ENCODE measurements at places on chromosomes 11 and 22.

DNA sequence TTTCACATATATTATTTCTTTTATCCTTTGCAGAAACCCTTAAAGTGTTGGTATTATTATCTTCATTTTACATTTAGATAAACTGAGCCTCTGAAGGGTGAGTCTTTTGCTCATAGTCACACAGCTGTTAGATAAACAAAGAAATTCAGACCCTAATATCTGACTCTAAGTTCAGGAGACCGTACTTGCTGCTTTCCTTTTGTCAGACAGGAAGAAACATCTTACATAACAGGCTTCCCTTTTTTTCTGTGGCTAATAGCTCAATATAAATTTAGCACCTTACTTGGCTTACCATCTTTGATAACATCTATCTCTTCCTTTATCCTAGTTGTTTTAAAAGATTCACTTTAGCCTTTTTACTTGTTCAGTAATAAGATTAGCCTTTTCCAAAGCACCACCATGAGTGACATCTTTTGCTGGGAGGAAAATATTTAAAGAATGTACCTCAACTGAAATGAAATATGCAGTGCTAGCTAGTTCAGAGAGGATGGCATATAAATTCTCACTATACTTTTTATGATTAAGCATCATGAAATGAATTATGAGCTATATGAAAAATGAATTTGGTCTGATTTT lies 128.6 kb downstream of the WNT11 start:
- DNase-seq = no peak

DNA sequence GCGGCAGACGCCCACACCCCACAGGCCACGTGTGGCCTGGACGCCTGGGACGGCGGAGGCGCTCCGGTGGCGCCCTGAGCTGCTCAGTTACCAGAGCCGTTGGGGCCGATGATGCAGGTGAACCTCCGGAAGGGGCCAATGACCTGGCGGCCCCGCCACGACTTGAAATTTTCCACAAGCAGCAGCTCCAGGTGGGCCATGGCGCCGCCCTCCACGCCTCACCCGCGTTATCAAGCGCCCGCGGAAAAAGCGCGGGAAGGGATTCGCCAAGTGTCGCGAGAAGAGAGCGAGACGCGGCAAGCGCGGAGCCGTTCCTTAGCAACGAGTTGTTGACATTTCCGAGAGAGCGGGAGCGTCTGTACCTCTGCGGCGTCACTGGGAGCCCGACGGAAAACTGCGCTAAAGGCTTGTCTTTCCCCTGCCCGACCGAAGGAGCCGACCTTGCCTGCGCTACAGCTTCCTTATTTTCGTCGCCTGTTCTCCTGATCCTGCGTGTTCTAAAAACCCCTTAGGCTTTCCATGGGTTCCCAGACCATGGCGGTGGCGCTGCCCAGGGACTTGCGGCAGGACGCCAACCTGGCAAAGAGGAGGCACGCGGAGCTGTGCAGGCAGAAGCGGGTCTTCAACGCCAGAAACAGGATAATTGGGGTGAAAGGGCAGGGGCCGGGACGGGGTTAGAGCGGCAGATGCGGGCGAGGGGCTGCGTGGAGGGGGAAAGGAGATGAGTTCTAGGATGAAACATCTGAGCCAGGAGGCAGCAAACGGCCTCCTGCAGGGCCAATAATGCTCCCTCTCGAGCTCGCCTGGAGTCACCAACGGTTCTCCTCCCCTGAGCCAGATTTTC lies at the start of the genes RIBC2 and SMC1B:
TSS of gene RIBC2 (plus strand) at position 326 of the 844 bp plus-strand sequence. CDS start at position 520, 194 bp downstream.
TSS of gene SMC1B (minus strand) at position 232 of the 844 bp plus-strand sequence. CDS start at position 200, 32 bp downstream.
- DNase-seq = peak; percentile 91

DNA sequence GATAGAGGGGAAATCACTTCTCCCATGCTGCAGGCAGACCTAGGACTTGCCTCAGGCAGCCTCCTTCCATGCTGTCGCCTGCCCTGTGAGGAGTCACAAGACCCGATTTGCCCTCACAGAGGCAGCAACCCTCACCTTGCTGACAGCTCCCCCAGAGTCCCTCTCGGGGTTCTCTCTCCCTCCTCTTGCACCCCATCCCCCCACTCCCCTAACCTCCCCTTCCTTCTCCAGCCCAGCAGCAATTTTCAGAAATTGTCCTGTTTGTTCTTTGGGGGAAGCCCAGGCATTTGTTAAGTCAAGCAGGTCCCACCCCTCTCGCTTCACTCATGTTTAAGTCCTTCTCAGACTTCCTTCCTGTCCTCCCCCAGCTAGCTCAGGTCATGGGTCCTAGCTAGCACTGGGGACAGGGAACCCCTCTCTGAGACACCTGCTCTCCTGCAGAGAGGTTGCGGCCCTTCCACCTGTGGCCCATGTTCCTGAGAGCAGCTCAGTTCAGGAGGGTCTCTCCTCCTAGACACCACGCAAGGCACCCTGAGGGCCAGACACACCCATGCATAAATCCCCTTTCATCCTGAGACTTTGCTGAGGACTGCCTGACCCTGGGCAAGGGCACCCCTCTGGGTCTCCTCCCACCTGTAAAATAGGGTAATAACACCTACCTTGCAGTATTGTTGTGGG lies 6.3 kb upstream of the FXYD2 start:
- no peak for DNase-seq

GRCh38 chr11:33970984-33971466 lies 79.1 kb upstream of the LMO2 start:
- DNase-seq = no peak

DNA sequence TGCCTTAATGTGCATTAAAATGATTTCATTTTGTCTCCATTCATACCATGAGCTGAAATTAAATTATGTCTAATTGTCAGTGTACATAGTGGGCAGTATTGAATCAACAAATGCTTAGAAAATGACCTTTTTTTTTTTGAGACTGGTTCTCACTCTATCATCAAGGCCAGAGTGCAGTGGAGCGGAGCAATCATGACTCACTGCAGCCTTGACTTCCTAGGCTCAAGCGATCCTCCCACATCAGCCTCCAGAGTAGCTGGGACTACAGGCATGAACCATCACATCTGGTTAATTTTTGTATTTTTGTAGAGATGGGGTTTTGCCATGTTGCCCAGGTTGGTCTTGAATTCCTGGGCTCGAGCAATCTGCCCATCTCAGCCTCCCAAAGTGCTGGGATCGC lies 117.0 kb upstream of the BLID start:
- no peak for DNase-seq

GRCh38 chr11:69008737-69009440 lies 4.2 kb downstream of the MRGPRF start:
- DNase-seq = no peak

DNA sequence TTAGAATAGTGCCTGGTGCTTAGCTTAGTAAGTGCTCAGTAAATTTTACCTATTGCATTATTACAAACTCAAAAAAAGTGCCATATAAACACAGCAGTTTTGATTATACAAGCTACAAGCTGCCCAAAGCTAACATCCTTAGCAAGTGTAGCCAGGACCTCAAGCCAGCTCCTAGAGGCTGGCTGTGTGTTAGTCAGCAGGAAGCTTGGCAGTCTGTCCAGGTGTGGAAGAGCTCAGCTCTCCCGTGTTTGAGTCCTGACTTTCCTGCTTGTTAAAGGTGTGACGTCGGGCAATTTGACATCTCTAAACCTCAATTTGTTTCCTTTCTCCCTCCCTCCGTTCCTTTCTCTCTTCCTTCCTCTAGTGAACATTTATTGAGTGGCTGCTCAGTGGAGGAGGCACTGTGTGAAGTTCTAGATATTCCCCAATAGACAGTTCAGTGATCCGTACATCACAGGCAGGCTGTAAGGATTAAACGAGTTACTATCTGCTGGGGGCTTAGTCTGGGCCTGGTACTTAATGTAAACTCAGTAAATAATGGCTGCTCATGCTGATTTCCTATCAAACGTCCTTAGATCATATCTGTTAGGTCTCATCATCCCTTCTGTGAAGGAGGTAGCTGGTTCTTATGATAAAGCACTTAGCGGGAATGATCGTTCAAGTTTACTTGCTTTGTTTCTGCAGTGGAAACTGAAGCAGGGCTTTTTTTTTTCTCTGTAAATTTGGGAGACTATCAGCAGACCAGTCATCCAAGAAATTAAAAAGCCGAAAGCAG lies 68.7 kb downstream of the PRR5L start:
- DNase-seq = no peak

DNA sequence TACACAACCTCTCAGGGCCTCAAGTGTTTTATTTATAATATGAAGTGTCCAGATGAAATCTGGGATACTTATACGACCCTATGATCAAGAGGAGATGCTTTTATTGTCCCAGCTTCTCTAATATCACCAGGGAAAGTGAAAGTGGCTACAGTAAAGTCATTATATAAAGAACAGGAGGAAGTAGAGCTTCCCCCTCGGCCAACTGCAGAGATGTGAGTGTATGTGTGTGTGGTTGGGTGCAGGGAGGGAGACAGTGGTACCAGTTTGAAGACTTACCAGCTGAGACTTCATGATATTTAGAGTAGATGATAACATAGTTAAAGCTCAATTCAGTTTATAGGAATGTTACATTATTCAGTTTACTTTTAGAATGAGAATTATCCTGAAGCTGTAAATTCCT lies 373.6 kb upstream of the DDI1 start:
- peak; percentile 9 for DNase-seq

DNA sequence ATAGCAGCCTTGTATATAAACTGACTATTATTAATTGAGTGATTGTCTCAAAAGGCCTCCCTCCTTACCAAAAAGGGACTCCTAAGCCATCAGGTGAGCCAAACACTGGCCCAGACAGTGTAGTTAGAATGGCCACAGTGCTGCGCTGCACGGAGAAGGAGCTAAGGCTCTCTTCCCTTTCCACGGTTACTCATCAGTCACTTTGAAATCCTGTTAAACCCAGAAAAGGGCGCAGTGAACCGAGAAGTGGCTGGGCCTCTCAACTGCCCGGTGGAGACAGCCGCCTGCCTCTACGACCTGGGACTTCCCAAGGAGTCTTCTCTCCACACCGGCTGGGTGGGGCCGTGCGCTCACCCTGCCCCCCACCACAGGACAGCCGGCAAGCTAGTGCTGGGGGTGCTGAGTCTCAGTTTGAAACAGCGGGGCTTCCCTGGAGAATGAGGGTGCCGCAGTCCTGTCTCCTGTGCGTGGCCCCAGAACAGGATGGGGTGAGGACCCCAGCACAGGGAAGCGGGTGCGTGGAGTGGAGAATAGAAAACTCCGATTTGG lies 1.3 kb downstream of the MYH9 start:
- DNase-seq = no peak

DNA sequence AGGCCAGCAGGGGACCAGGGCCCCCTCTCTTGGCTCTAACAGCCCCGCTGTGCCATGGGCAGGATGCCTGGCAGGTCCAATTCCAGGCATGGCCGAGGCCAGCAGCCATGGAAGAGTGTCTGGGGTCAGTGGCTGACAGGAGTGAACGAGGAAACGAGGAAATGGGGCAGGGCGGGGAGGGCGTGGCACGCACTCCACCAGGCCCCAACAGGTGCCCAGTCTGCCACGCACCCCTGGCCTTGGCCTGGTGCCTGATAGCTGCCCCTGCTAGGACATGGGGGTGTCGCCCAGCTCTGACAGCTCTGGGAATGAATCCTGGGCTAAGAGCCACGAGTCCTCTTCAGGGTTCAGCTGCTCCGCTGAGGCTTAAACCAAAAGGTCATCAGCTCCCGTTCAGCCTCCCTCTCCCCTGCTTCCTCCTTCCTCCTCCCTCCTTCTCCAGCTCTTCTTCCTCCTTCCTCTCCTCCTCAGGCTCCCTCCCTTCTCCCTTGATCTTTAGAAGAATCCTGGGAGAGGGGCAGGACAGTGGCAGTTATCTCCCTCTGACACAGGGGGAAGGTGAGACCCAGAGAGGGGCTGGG lies 11.5 kb upstream of the TBC1D22A start:
- DNase-seq = no peak

DNA sequence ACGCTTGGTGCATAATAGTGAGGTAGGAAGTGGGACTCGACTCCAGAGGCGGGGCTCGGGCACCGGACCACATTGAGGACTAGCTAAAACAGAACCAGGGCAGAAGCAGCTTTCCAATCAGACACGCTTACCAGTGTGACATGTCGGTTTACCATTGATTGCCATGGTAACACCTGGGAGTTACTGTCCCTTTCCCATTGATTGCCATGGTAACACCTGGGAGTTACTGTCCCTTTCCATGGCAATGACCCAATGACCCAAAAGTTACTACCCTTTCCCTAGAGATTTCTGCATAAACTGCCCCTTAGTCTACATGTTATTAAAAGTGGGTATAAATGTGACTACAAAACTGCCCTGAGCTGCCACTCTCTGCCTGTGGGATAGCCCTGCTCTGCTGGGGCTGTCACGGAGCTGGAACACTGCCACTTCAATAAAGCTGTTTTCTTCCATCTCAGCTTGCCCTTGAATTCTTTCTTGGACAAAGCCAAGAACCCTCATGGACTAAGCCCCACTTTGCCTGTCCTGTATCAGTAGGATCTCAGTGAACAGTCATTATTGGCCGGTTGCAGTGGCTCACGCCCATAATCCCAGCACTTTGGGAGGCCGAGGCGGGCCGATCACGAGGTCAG lies 77.4 kb upstream of the CRYBB3 start:
- no peak for DNase-seq

DNA sequence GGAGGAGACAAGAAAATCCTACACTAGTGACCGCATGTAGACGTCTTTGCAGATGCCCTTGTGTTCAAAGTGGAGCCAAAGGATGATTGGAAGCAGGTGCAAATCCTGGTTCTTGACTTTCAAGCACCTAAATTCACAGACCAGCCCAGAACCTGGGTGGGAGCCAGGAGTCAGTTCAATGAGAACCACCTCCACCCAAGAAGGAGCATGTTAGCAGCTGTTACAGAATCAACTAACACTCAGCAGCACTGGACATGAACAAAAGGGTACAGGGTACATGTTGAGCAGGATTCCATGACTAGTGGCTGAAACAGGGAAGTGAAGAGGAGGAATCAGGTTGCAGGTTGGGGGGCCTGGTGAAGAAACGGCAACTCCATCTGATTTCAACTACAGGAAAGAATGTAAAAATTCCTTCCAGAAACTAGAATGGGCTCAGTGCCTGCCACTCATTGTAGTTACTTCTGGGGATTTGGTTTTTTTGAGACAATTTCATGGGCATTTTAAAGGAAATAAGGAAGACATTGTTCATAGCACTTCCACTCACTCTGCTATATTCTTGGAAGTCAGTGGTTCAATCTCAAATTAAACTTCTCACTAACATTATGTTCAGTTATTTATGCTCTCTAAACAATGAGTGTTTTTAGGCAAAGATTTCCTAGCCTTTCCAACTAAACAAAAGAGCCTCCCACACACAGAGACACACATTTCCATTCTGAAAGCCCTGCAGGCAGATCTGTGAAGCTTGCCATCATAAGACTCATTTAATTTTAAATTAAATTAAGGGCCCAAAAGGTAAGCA lies 173.3 kb downstream of the CADM1 start:
- no peak for DNase-seq

GRCh38 chr11:70087446-70088167 lies 9.5 kb downstream of the ANO1 start:
- no peak for DNase-seq

- no peak for DNase-seq
Measured at GRCh38 chr11:95138448-95138847, 48.8 kb downstream of the ENDOD1 start.

- DNase-seq = no peak
Measured at GRCh38 chr11:108703916-108704315, 39.0 kb downstream of the DDX10 start.
